ENCODE measurements at places on chromosomes 2 and 18. TPM values are rescaled to one million over a fixed set of nuclear protein-coding genes. Genes with fewer than 3 reads are reported as not detected.

RMDN2 gene
- 0.89 TPM for total RNA-seq

CRIM1 gene
- 12.4 TPM for total RNA-seq

DSG2 gene
- 1.4 TPM for total RNA-seq

SCG2 gene
- 0.07 TPM for total RNA-seq

PLGLB2 gene
- total RNA-seq = 2.0 TPM

IMMT gene
- total RNA-seq = 160 TPM

SLC19A3 gene
- total RNA-seq = not detected

ACMSD gene
- not detected for total RNA-seq

DYNAP gene
- total RNA-seq = not detected

DCDC2C gene
- not detected for total RNA-seq

LHCGR gene
- total RNA-seq = not detected

WDR43 gene
- 128 TPM for total RNA-seq

SLC23A3 gene
- total RNA-seq = 1.9 TPM

TEX44 gene
- not detected for total RNA-seq

AQP12B gene
- total RNA-seq = not detected

FEZ2 gene
- total RNA-seq = 17.6 TPM

LDLRAD4 gene
- 32.7 TPM for total RNA-seq

DTNA gene
- total RNA-seq = 0.73 TPM

RAB17 gene
- not detected for total RNA-seq

TUBB8B gene
- not detected for total RNA-seq

MYCN gene
- total RNA-seq = not detected

UGT1A5 gene
- not detected for total RNA-seq

NT5DC4 gene
- not detected for total RNA-seq

L3MBTL4 gene
- 0.11 TPM for total RNA-seq

WDR75 gene
- total RNA-seq = 90.7 TPM

ABCB11 gene
- not detected for total RNA-seq

FAM124B gene
- 2.0 TPM for total RNA-seq

GPAT2 gene
- total RNA-seq = 19.1 TPM

DNAJB2 gene
- total RNA-seq = 55.6 TPM

GPC1 gene
- total RNA-seq = 21.9 TPM

LRRC30 gene
- total RNA-seq = not detected

PLEKHB2 gene
- total RNA-seq = 72.3 TPM

BIN1 gene
- 48.1 TPM for total RNA-seq

KCNG2 gene
- not detected for total RNA-seq

OSR1 gene
- not detected for total RNA-seq

IL36A gene
- total RNA-seq = 0.34 TPM
